AG04449 (cell line): ENCODE measurements at places on chromosomes 1 and 21.
A peak's percentile ranks its signal among the peaks of the same experiment; 100 is the strongest.

DNA sequence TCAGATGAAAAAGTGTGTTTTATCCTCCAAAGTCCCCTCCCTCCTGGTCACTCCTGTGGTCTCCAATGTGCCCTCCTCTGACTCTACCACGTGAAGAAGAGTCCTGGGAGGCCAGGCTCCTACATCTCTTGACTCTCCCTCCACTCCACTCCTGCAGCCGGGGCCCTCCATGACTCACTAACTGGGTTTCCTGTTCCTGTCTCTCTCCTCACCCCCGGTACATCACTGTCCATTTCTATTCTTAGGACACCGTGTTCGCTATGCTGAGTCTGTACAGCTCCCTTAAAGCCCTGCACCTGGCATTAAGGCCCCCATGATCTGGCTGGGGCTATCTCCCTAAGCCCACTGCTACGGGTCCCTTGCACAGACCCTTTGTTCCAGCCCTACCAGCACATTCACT, 93.4 kb downstream of the BCAR3 start:
- no peak for DNase-seq

DNA sequence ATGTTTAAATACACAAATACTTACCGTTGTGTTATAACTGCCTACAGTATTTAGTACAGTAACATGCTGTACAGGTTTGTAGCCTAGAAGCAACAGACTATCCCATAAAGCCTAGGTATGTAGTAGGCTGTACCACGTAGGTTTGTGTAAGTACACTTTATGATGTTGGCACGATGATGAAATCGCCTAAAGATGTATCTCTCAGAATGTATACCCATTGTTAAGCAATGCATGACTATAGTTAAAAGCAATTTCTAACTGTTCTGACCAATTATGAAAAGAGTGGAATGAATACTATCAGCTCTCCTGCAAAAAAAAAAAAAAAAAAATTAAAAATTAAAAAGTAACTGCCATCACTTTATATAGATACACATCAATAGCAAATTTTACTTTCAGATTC, 11.4 kb downstream of the HP1BP3 start:
- no peak for DNase-seq

DNA sequence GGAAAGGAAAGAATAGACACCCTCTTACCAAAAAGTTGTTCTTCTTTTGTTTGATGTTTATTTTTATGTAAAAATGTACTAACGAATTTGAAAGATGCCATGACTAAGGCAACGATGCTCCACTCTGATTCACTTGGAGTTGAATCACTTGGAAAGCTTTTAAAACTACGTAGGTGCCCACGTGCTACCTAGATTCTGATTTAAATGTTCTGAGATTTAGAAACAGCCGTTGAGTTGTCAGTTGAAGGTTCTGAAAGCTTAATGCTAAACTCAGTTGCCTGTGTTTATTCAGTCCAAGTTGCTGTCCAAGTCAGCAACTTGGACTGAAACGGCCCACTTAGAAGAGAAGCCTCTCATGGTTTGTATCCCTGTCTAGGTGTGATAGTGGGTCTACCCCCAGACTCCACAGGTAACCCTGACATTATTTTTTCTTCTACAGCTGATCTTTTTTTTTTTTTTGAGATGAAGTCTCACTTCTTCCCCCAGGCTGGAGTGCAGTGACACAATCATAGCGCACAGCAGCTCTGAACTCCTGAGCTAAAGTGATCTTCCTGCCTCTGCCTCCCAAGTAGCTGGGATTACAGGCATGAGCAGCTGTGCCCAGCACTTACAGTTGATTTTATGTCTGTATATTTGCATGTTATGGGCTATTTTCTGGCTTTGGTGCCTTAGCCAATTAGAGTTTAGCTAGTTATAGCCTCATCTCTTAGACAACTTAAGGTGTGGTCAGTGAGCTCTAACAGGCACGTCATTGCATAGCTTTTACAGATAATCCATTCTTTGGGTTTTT, 1.4 kb upstream of the VAMP4 start:
- DNase-seq: peak; percentile 55

DNA sequence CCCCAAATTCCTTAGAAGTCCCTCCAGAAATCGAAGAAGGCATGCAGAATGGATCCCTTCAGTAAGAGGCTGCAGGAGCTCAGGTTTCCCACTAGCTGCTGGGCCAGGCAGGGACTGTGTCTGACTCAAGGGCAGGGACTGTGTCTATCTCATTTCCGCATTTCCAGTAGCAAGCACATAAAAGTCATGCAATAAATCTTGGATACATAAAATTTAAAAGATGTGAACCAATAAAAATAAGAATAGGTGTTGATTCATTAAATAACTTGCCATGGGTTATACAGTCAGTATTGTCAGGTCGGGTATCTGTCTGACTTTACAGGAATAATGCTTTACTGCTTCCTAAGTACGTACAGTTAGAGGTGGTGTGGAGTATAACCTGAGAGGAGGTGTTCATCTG, 15.2 kb downstream of the PM20D1 start:
- DNase-seq: no peak

- no peak for DNase-seq
Observed at GRCh38 chr1:102535829-102536505, 539.2 kb upstream of the OLFM3 start.

- no peak for DNase-seq
Observed at GRCh38 chr1:195328681-195329080, 1279.6 kb downstream of the KCNT2 start.

GRCh38 chr1:156692925-156693847, 12.2 kb downstream of the CRABP2 start:
- DNase-seq: no peak

- DNase-seq: no peak
Observed at GRCh38 chr1:226223157-226223785, at the start of gene MIXL1. MIXL1 (plus strand) TSS chr1:226223664; CDS start chr1:226223682, 18 bp downstream.

GRCh38 chr21:35323947-35324346, 274.8 kb upstream of the RUNX1 start:
- no peak for DNase-seq

DNA sequence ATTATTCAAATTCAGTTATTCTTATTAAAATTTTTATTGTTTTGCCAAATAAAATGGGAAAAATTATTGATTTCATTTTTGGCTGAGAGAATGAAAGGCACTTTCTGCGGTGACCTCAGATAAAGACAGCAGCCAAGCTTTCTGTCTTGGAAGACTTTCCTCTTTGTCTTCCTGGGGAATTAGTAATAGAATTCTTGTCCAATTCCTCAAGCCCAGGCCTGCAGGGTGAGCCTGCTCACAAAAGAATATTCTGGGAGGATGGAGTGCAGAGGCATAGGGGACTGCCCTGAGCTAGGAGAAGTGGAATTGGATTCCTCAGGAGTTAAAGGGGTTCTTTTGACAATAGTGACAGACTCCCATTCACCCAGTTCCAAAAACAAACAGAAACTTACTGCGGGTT, 614.5 kb upstream of the ADGRL2 start:
- no peak for DNase-seq

DNA sequence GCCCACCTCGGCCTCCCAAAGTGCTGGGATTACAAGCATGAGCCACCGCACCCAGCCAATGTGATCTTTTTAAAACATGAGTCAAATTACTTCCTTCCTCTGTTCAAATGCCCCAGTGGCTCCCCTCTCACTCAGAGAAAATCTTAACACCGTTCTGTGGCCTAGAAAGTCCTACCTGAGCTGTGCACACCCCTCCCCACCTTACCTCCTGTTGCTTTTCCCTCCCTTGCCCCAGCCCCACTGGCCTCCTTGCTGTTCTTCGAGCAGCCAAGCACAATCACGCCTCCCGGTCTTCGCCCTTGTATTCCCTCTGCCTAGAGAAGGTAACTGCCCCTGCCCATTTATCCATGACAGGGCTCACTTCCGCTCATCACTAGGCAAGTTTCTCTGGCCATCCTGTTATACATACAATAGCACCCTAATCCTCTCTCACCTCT, 62.6 kb upstream of the RPL11 start:
- no peak for DNase-seq

DNA sequence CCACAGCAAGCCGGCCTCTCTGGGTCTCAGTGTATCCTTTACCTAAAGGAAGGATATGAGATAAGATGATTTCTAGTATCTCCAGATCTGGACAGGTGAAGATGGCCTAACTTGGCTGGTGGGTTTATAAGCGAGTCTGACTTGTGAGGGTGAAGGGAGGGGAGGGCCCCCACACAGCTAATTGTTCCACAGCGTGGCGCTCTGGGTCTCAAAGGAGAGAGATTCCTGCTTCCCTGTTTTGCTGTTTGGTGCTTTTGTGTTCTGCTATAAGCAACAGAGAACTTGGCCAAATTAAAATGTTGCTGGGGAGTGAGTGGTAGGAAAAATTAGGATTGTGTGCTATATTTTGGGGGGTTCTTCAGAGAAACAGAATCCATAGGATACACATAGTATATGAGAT, 28.9 kb upstream of the NLRP3 start:
- DNase-seq: no peak

GRCh38 chr1:6412896-6413295, 6.8 kb downstream of the HES2 start:
- no peak for DNase-seq

DNA sequence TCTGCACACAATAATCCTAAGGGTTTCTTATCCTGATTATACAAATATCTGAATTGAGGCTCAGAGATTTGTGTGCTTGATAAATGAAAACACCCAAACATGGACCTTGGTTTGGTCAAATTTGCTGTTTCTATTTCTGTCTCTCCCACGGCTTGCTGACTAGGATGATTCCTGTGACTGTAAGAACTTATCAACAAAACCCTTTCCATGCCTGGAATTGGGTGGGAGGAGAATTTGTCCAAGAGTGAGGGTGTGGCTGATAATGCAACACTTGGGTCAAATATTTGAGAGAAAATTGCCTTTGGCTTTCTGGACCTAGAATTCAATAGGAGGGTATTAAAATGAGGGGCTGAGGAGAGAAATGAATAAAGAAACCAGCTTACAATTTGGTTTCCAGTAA, 48.0 kb downstream of the RHBG start:
- DNase-seq: no peak

GRCh38 chr1:229964281-229964680, 102.8 kb upstream of the GALNT2 start:
- DNase-seq: no peak

GRCh38 chr1:78420181-78420580, 70.6 kb upstream of the PTGFR start:
- DNase-seq: no peak

DNA sequence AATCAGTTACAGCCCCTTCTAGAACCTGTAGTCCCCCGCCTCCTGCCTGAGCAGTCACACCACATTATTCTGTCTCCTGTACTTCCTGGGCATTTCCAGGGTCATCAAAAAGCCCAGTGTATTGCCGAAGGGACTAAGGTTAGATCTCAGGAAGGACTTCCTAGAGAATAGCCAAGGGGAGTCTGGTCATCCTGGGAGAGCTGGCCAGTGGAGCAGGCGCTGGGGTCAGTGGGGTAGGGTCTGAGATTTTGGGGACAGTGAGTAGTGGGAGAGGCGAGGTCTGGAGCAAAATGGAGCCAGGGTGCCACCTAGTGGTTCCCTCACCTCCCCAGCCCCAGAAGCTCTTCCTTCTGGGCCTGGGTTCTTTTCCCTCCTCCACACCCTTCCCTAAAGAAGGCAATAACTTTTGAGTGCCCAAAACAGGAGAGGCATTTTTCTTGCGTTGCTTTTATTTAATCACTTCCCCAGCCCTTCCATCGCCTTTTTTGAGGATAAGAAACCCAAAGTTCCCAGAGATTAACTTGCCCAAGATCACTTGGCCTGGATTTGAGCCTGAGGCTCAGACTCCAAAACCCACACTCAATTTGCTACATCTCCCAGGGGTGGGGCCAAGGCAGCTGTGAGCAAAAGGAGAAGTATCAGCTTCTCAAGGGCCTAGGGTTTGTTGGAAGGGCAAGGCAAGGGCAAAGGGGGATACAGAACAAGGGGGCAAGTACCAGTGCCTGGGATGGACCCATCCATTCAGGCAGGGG, 7.3 kb upstream of the PMVK start:
- no peak for DNase-seq

- peak; percentile 84 for DNase-seq
Observed at GRCh38 chr1:45913183-45913683, 109.8 kb downstream of the MAST2 start.

DNA sequence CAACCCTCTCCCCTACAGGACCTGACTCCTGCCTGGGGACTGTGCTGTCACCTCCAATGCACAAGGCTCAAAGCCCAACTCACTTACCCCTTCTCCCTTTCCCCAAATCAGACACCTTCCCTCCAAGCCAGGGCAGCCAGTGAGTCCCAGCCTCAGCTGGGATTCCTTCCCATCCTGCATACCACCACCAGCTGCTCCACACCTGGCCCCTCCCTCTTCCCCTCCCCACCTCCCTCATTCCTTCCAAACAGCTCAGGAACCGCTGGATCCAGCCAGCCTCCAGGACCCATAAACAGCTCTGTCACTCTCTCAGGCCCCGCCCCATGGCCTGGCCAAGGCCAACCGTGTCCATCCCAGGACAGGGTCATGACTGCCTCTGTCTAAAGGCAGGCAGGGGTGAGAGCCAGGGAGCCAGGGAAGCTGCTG, 41.4 kb downstream of the ACOT7 start:
- no peak for DNase-seq

GRCh38 chr1:219294251-219294650, 120.6 kb downstream of the LYPLAL1 start:
- no peak for DNase-seq

DNA sequence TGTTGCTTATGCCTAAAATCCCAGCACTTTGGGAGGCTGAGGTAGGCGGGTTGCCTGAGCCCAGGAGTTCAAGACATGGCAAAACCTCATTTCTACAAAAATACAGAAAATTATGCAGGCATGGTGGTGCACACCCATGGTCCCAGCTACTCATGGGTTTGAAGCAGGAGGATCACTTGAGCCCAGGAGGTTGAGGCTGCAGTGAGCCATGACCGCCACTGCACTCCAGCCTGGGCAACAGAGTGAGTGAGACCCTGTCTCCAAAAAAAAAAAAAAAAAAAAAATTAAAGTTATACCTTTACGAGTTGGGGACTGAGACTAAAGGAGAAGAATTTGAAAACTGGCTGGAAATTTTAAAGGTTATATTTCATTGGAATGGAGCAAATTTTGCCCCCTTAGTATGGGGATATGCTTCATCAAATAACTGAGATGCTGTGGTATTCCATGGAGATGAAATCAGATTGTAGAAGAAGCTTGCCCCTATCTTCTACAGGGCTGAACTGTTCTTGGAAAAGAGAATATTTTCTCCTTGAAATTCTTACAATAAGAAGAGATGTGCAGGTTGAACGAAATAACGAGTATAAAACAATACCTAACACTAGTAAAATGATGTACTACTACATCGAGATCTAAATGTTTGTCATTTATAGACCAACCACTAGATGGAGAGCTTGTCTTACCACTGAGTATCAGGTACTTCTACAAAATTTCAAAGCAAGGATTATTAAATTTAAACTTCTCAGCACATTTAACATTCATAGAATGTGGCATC, 34.9 kb upstream of the SCYL3 start:
- no peak for DNase-seq
